Hematopoietic multipotent progenitor cell treated with erythropoietin and hydrocortisone succinate and interleukin-3 and kit ligand, for 17 days (in vitro differentiated cells): ENCODE measurements at places on chromosomes 5 and 9.

- DNase-seq: peak; percentile 22
These were observed 9.0 kb downstream of the CCDC69 start for GRCh38 chr5:151214614-151215545.

GRCh38 chr5:73969195-73970036, 343.4 kb downstream of the ARHGEF28 start:
- no peak for DNase-seq

- DNase-seq: no peak
These were observed 143.0 kb downstream of the SMARCA2 start for GRCh38 chr9:2158111-2158610.

GRCh38 chr9:87751423-87751822, 25.5 kb downstream of the CTSL start:
- DNase-seq: no peak

DNA sequence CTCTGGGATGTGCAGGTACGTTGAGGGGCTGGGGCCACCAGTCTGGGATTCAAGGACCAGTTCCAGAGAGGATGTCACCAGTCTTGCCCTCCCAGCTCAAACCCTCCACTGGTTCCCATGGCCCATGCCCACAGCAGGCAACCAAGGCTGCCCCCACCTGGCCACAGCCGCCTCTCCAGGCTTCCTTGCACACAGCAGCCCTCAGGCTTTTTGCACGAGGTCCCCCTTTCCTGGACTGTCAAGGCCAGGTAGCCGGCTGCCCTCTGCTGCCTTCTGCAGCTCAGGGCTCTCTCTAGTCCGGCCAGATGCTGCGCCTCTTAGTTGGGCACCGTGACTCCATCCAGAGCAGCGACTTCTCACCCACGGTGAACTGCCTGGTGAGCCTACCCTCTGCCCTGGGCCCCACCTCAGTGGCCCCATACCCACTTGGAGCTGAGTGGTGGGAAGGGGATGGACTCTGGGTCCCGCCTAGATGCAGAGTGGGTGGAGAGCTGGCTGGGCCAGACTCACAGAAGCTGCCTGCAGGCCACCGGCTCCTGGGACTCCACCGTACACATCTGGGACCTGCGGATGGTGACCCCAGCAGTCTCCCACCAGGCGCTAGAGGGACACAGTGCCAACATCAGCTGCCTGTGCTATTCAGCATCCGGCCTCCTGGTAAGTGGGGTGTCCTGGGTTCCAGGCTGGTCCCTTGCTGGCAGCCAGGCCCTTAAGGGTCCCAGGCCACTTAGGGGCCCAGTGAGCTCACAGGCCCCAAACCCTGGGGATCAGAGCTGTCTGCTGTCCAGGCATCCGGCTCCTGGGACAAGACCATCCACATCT, 2.9 kb downstream of the WDR38 start:
- DNase-seq: no peak

GRCh38 chr9:70034271-70034711, 9.4 kb upstream of the MAMDC2 start:
- DNase-seq: no peak

DNA sequence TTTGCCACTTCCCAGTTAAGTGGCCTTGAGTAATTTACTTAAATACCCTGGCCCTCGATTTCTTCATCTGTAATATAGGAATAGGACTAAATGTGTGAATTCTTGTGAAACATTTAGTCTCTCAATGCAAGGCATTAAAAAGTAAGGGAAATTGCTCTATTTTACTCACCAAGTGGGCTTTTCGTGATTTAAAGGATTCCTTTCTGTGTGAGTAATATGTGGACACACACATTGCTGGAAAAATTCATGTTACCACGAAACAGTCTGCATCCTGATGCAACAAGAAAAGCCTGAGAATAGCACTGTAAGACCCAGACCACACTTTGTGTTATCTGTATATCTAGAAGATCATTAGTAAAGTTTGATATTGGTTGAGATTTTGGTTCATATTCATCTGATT, 1243.0 kb upstream of the CDH9 start:
- DNase-seq: no peak

GRCh38 chr5:20570486-20570885, 582.5 kb upstream of the CDH18 start:
- no peak for DNase-seq

GRCh38 chr9:8895861-8896224, 1096.3 kb upstream of the DMAC1 start:
- no peak for DNase-seq

GRCh38 chr5:58751222-58751837, 168.5 kb downstream of the RAB3C start:
- no peak for DNase-seq
